H1 (cell line): ENCODE measurements at places on chromosomes 2 and 18. TPM values are rescaled to one million over a fixed set of nuclear protein-coding genes. Genes with fewer than 3 reads are reported as not detected.

The HDHD2 gene
- 42.7 and 44.8 TPM in 2 replicates for total RNA-seq

DNA sequence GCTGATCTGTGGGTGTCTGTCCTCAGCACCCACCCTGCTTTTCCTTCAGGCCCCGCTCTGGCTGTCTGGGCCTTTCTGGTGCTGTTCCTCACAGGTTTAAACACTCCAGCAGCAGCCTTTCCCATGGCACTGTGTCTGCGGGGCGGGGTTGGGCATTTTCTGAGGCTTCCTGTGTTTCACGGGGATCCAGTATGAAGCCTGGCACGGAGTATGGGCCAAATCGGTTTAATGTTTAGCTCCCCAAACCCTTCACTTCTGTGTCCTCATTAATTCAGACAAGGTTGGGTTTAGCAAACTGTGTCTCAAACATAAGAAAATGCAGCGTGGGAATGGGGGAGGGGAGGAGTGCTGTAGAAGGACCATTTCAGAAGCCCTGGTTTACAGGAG, 44.9 kb downstream of the HPCAL1 start:
- DNase-seq, result no peak

- no peak for DNase-seq
These were observed 1.1 kb upstream of the SEH1L start for GRCh38 chr18:12946549-12947284.

- no peak for DNase-seq
These were observed 439.1 kb upstream of the ID2 start for GRCh38 chr2:8242739-8243138.

DNA sequence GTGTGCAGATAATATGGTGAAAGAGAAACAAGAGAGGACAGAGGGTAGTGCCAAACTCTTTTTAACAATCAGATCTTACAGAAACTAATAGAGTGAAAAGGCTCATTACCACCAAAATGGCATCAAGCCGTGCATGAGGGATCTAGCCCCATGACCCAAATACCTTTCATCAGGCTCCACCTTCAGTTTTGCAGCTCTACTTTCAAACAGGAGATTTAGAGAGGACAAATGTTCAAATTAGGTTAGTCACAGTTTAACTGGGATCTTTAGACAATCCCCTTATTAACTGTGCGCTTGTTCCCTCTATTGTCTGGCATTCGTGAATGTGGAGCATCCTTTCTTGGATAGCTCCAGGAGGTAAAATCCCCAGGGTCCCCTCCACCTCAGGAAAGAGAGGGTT, 1209.3 kb upstream of the CHAC2 start:
- peak; percentile 2 for DNase-seq

The CTNNA2 gene
- 9.0 and 10.8 TPM in 2 replicates for total RNA-seq

DNA sequence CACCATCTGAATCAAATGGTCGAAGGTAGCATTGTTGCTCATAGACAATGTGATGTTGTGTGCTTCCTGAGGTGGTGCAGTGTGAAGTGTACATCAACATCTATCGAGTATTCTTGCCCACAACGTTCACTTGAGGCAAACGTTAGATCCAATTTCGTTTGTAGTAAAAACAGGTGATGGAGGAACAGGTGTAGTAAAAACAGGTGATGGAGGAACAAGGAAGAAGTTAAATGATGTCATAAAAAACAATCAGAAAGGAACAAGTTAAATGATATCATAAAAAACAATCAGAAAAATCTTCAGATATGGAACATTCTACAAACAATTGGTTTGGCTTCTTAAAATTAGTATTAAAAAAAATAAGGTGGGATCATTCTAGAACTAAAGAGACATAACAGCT, 11.3 kb downstream of the WDR7 start:
- no peak for DNase-seq

The MAP3K19 gene
- total RNA-seq, result not detected in 2 replicates

GRCh38 chr18:10499230-10499629, 26.6 kb upstream of the NAPG start:
- DNase-seq, result no peak

The CERKL gene
- total RNA-seq, result not detected in 2 replicates

The SERPINB10 gene
- total RNA-seq, result not detected in 2 replicates

GRCh38 chr2:236608710-236609109, 39.1 kb downstream of the ACKR3 start:
- no peak for DNase-seq

GRCh38 chr2:102674370-102674769, 55.0 kb downstream of the SLC9A2 start:
- no peak for DNase-seq

The MGAT4A gene
- total RNA-seq, result 7.3 and 7.7 TPM in 2 replicates

DNA sequence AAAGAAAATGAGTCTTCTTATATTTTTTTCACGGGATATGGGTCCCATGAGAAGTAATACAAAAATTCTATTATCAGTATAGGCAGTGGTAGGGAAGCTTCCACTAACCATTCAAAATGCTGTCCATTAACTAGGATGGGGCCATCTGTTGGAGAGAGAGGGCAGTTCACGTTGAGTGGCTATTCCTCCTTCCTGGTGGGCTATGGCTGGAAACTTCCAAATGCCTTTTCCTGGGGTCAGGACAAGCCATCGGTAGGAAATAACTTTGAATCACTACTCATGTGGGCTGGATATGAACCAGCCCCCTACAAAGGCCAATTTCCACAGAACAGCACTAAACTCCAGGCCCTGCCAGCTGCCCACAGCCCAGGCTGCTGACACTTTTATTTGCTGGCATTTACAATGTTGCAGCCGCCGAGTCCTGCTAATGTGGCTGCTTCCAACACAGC, 156.1 kb upstream of the HNRNPA3 start:
- DNase-seq, result no peak

DNA sequence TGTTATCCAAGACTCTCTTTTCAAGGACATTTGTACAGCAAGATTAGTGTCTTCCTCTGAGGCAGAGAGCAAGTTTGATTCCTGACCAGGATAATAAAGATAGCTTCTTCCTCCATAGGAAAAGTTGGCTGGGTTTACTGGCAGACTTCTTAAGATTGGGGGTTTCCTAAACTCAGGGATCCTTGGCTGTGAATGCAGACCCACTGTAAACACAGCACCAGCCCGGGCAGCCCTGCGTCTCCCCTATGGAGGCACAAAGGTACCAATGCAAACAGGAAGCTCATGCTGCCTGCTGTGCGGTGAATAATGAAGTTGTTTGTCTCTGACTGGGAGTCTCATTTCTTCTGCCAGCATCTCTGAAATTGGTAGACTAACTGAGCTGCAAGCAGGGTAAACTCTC, 96.2 kb upstream of the ARHGAP28 start:
- peak; percentile 59 for DNase-seq

The VAPA gene
- total RNA-seq, result 128 and 130 TPM in 2 replicates
